ENCODE measurements at places on chromosomes 7 and 10. TPM values are rescaled to one million over a fixed set of nuclear protein-coding genes. Genes with fewer than 3 reads are reported as not detected.

The AQP1 gene
- 0.31 TPM for total RNA-seq

The GIMAP5 gene
- not detected for total RNA-seq

The ATP6V0A4 gene
- total RNA-seq = 21.8 TPM

The TMEM236 gene
- 0.69 TPM for total RNA-seq

The OR2A42 gene
- not detected for total RNA-seq

The GLCCI1 gene
- total RNA-seq = 6.0 TPM

The SORCS1 gene
- 7.3 TPM for total RNA-seq

The PURB gene
- 31.5 TPM for total RNA-seq

The CCDC7 gene
- total RNA-seq = 6.9 TPM

The TMEM270 gene
- not detected for total RNA-seq

The LIPJ gene
- under 0.01 TPM for total RNA-seq

The RAMP3 gene
- total RNA-seq = 0.34 TPM

The FLNC gene
- 0.15 TPM for total RNA-seq

The PNLIPRP2 gene
- total RNA-seq = not detected

The HTRA1 gene
- 23.8 TPM for total RNA-seq

The WNT8B gene
- total RNA-seq = not detected

The GPR15LG gene
- not detected for total RNA-seq

The CHST12 gene
- total RNA-seq = 2.4 TPM

All from melanocyte of skin (primary cell).